ENCODE measurements at places on chromosomes 4 and X.

GRCh38 chrX:66717926-66718325 lies 79.0 kb upstream of the EDA2R start:
- no peak for DNase-seq

GRCh38 chrX:70878902-70879301 lies 29.6 kb downstream of the TEX11 start:
- DNase-seq, result no peak

GRCh38 chr4:72987741-72988729 lies 81.5 kb downstream of the COX18 start:
- no peak for DNase-seq

- DNase-seq, result no peak
These were observed 78.9 kb downstream of the NDST3 start for GRCh38 chr4:118113220-118113619.

- DNase-seq, result no peak
These were observed 61.6 kb upstream of the BTC start for GRCh38 chr4:74855879-74856278.

GRCh38 chrX:152575331-152575730 lies 62.4 kb upstream of the GABRQ start:
- no peak for DNase-seq

- DNase-seq, result no peak
These were observed 500.3 kb downstream of the TRIML1 start for GRCh38 chr4:188639479-188640100.

DNA sequence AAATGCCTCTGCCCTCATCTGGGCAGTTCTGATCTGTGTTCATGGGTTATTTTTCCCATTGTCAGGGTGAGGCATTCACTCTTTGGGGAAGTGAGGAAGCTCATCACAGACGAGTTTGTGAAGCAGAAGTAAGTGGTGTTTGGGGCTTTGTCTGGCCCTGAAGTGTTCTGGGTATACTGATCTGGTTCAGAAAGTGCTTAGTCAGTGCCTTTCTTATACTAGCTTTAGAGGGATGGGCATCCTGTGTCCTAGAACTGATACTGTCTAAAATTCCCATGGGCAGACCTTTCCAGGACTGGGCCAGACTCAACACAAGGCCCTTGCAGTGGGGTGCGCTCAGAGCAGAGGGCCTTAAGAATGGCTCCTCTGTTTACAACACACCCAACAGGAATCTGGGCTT lies 6.4 kb downstream of the TRO start:
- DNase-seq, result no peak

DNA sequence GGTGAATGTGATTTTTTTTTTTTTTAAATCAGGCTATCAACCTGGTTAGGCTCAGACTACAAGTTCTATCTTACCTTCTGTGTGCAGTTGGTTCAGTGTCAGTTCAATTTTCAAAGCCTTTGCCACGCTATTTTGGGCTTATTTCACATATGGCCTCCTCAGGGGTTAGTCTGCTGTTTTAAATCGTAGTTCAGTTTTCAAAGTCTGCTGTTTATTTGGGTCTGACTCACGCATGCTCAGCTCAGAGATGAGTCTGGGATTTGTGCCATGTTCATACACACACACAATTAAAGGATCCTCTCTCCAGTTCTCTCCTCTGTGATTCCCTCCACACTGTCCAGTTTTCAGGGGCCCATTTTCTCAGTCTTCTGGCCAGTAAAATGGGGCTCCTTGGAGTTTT lies 32.3 kb upstream of the ZFX start:
- no peak for DNase-seq

- no peak for DNase-seq
These were observed 99.7 kb downstream of the MMRN1 start for GRCh38 chr4:89994176-89994873.

DNA sequence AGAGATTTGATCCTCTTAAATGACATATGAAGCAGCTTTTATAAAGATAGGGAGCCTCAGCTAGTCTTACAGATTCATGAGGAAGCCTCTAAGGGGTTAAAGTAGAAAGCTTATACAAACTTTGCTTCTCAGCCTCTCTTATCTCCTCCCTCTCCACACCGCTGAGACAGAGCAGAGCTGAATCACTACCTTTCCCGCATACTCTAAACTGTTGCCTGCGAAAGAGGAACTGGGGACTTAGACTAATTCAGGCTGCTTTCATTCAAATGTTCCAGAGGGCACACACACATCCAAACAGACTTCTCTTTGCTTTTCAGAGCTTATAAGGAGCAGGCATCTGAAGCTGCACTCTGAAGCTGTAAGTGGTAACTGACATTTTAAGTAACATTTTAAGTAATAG lies at the start of gene SERTM2:
Gene SERTM2, plus strand, starts transcription at position 169 of the 400 bp plus-strand sequence. CDS start 7,213 bp downstream, outside the sequence.
- no peak for DNase-seq

- DNase-seq, result no peak
These were observed 24.5 kb upstream of the CPLX1 start for GRCh38 chr4:850323-850945.

- DNase-seq, result no peak
These were observed 8.5 kb downstream of the OGT start for GRCh38 chrX:71541210-71542022.

DNA sequence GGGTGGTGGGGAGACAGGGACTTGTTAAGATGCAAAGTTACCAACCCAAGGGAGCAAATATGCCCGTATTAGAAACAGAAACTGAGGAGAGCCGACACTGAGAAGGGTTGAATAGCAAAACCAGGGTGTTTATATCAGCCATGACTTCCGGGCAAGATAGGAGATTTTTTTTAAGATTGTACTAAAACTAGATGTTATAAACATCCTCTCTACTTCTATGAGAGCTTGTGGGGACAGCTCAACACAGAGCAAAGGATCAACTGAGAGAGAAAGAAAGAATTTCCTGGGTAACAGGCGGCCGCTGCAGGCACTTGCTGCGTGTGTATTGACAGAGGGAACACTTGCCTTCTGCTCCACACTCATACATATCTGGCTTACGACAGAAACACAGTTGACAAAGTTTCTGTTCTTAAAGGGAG lies 49.1 kb upstream of the FBXW7 start:
- peak; percentile 26 for DNase-seq

DNA sequence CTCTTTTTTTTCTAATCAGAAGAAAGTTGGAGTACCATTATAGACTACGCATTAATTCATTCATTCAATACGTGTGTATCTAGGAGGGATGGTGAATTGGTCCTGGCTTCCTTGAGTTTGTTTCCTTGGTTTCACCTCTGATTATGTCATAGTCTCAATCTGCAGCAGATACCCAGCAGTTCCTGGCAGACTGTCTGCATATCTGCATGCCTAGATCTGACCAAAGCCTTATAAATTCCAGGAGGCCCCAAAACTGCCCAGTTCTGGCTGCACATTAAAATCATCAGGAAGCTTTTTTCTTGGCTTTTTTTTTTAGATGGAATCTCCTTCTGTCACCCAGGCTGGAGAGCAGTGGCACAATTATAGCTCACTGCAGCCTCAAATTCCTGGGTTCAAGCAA lies 27.2 kb upstream of the SLC34A2 start:
- DNase-seq, result no peak

- DNase-seq, result no peak
These were observed 2614.2 kb downstream of the PCDH7 start for GRCh38 chr4:33334416-33334815.

GRCh38 chr4:118180776-118181175 lies 146.5 kb downstream of the NDST3 start:
- DNase-seq, result no peak

- no peak for DNase-seq
These were observed 233.6 kb downstream of the EVC2 start for GRCh38 chr4:5474756-5475155.

DNA sequence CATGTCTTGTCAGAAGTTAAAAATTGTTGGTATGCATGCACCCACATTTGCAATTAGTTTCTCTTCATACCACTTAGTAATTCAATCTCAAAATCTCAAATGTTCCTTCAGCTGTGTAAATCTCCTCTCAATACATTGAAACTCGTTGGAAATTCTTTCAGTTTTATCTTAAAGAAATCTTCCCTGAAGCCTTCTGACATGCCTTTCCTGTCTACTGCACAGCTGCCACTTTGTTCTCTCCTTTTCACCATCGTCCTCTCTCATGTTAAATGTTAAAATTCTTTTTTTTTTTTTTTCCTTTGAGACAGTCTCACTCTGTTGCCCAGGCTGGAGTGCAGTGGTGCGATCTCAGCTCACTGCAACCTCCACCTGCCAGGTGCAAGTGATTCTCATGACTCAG lies 30.9 kb downstream of the MCUB start:
- DNase-seq, result no peak

DNA sequence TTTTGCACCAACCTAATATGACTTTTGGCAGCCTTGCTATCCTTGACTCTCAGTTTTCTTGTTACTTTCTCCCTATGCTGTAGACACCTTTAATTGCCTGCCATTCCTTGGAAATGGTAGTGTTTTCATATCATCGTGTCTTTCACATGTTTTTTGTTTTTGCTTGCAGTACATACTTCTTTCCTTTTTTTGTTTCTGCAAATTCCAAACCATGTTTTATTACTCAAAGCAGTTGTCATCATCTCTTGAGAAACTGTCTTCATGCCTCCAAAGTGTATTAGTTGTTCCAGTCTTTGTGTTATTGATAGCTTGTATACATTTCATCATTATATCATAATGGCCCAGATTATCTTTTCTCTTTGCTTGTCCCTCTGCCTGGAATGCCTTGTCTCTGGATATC lies 57.1 kb downstream of the PDLIM5 start:
- DNase-seq, result no peak

DNA sequence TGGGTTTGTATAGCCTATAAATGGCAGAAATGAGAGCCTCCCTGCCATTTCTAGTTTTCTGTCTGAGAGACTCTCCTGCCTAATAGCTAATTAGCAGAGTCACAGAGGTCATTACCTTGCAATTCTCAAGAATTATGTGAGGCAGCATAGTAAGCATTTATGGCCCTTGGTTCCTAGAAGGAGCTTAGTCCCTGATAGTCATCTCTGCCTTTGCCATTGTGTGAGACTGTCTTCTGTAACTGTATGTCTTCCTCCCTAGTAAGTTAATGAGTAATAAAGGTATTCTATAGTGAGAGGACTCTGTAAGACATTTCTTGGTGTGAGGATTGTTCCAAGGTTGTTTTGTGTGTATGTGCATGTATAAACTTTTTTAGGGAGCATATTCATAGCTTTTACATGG lies 108.7 kb downstream of the AR start:
- DNase-seq, result no peak

DNA sequence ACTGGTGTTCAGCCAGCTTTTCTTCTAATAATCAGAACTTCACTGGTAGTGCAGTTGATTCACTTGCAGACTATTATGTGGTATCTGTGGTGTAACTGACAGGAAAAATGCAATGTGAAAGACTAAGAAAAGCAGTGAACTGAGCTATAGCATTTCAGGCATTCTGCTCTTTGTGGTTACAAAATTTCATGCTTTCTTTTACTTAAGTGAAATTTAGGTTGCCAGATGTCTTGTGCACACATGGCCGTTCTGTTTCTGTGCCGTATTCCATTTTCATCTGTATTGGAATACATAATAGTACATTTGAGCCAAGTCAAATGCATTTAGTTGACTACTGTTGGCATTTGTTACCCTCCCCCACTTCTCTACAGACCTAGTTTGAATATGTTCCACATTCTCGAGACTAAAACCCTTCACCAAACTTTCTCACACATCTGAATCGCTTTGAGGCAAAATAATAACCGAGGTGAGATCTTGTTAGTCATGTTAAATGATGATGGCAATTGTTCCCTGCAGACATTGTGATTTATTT lies 8.2 kb downstream of the RTL3 start:
- DNase-seq, result peak; percentile 29

GRCh38 chr4:10160281-10160856 lies 43.8 kb upstream of the WDR1 start:
- no peak for DNase-seq

GRCh38 chrX:137926090-137926489 lies 360.2 kb downstream of the ZIC3 start:
- no peak for DNase-seq

DNA sequence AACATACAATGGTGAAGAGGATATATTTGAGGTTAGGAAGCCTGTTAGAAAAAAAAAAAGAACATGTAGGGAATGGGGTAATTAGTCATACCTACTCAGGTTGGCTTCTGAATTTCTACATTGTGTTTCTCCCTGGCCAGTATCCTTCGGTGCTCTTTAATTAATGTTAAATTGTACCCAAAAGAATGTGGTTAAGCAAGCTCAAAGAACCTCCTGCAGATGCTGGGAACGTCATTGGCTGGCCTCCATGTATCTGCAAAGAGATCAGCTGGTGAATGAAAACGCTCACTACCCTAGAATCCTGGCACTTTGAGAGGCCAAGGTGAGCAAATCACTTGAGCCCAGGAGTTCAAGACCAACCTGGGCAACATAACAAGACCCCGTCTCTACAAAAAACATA lies 942.3 kb upstream of the PRKX start:
- DNase-seq, result no peak

GRCh38 chr4:184590196-184590595 lies 59.1 kb downstream of the CASP3 start:
- DNase-seq, result no peak

Measured in CD4-positive, alpha-beta T cell treated with Interleukin-4 for 4 hours (primary cell).